Spleen (tissue), 13 donors: ENCODE measurements at places on chromosomes 3 and 15.
A peak's percentile ranks its signal among the peaks of the same experiment; 100 is the strongest.

- peak; percentile 74 for DNase-seq
Observed at GRCh38 chr3:192514754-192515663, 212.3 kb downstream of the FGF12 start.

DNA sequence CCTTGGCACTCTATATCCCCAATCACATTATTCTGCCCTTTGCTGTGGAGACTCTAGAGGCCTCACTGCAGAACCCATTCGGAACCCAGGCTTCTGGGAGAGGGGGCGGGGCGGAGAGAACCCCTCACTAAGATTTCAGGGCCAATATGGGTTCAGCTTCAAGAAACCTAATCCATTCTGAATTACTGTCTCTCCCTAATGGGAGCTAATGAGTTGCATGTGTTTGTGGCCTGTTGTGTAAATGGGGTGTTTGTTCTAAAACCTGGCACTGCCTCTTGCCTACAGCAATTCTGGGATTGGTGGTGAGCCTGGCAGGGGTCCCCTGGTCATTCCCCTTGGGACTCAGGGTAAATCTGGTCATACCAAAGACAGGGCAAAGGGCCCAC lies 605 bp upstream of the RASL12 start:
- DNase-seq = no peak

DNA sequence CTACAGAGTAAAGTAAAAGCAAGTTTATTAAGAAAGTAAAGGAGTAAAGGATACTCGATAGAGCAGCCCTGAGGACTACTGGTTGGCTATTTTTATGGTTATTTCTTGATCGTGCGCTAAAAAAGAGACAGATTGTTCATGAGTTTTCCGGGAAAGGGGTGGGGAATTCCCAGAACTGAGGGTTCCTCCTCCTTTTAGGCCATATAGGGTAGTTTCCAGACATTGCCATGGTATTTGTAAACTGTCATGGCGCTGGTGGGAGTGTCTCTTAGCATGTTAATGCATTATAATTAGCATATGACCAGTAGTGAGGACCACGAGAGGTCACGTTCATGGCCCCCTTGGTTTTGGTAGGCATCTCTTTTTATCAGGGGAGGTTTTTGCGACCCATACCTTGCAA lies 213.1 kb downstream of the OSBPL10 start:
- no peak for DNase-seq

DNA sequence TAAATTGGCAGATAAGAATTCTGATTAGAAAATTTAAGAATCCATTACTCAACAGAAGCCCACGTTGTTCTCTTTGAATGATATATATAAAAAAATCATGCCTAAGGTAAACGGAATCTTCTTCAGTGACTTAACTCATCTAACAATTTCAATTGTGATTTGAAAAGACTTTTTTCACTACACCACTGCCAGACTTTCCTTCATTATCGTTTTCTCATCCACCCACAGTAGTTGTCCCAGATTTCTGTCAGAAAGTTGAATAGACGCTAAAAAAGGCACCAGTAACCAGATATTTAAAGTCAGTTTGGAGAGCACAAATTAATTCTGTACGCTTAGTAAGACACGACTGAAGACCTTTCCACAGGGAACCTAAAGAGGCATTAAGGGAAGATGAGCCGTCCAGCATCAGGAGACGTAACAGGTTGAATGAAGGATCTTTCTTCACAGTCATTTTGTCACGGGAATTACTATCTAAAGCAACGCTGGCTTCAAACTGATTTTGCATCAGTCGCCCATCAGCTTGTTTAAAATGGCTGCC lies 1.3 kb downstream of the HIGD1A start:
- DNase-seq = no peak

DNA sequence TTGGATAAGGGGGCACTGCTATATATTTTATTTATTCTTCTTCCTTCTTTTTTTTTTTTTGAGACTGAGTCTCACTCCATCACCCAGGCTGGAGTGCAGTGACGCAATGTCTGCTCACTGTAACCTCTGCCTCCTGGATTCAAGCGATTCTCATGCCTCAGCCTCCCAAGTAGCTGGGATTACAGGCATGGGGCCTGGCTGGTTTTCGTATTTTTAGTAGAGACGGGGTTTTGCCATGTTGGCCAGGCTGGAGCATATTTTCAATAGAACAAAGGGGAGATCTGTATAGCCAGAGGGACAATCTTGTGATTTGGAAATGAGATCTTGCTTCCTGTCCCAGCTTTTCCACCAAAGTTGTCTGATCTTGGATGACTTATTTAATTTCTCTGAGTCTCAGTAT lies 133.1 kb upstream of the ABHD17C start:
- DNase-seq = no peak

DNA sequence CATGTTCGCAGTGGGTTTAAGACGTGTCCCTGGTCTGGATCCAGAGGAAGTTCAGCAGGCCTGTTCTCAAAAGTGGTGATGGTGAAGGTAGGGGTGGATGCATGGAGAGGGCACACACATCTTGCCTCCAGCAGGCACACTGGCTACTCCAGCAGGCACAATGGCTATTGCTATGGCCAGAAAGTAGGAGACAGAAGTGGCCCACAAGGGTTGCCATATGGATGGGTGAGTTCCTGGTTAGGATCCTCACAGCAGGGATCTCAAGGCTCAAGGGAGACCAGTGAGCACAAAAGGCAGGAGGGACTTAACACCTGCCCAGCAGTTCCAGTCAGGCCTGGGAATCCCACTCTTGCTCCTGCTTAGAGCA lies 107.9 kb downstream of the LRIG1 start:
- DNase-seq = no peak

DNA sequence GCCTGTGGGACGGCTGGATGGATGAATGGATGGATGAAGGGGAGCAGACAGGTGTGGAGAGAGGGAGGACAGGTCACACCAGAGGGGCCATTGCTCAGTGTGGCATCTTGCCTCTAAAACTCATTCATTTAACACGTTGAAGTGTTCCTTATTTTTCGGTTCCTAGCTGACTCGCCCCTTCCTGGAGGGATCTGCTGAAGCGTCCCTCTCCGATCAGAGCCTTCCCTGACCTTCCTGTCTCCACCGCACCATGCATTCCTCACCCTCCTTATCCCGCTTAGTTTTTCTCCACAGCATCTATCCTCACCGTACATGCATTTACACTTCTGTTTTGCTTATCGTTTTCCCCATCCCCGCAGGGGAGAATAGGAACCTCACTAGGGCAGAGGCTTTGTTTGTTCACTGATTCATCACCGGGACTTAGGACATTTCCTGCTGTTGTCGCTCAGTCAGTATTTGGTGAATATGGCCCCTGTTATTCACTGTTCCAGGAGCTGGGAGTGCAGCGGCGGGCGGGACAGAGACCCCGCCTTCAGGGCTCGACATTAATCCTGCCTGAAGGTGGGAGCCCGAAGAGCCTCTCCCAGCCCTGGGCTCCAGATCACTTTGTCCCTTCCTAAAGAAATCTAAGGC lies 32.0 kb downstream of the FOXL2 start:
- no peak for DNase-seq

GRCh38 chr15:59519329-59519728 lies 81.3 kb downstream of the FAM81A start:
- DNase-seq = no peak

DNA sequence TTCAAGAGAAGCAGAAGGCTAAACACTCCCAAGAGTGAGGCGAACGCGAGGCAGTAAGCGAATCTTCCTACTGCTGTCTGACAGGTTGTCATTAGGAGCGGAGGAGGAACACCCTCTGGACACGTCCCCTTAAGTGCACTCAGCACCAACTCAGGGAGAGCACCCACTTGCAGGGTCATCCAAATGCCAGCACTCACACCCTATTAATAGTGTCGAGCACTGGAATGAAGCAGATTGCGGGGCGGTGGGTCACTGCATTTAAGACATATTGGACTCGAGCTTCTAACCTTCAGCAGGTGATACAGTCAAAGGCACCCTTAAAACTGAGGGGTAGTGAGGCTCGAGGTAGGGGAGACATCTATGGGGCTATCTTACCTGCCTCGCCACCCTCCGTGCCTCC lies 28.7 kb downstream of the SH3BP5 start:
- DNase-seq = no peak

- no peak for DNase-seq
Observed at GRCh38 chr3:179369621-179370020, 22.1 kb downstream of the MFN1 start.

DNA sequence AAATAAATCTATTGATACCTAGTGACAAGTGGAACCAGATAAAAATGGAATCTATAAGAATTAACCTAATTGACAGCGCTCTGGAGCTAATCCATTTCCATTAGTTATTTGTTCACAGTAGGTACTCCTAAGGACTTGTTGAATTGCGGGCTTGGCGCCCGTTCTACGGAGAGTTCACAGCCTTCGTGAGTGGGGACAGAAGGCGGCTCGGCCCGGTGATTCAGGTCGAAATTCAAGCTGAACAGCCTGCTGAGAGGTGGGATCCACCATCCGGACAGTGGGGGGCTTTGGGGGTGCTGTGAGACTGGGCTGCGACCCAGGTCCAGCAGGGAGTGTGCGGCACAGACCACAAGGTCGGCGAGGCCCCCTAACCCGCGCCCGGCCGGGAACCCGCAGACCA lies 779 bp upstream of the CTNNB1 start:
- DNase-seq = no peak

DNA sequence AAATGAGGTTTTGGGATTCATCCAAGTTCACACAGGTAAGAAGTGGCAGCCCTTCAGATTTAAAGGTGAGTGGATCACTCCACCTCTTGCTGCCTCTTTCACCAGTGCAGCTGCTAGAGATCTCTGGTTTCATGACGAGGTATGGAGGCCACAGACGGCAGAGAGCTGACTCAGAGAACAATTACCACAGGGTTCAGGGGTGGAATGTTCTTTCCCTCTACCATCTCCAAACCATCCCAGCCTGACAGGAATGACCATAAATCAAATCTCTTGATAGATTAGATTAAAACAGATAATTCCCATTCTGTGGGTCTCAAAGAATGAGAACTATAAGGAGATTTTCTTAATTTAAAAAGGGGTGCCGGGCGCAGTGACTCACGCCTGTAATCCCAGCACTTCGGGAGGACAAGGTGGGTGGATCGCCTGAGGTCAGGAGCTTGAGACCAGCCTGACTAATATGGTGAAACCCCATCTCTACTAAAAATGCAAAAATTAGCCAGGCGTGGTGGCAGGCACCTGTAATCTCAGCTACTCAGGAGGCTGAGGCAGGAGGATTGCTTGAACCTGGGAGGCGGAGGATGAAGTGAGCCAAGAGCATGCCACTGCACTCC lies 174.2 kb upstream of the ATP11B start:
- DNase-seq = no peak

- no peak for DNase-seq
Observed at GRCh38 chr3:190972840-190973270, 110.4 kb upstream of the GMNC start.

DNA sequence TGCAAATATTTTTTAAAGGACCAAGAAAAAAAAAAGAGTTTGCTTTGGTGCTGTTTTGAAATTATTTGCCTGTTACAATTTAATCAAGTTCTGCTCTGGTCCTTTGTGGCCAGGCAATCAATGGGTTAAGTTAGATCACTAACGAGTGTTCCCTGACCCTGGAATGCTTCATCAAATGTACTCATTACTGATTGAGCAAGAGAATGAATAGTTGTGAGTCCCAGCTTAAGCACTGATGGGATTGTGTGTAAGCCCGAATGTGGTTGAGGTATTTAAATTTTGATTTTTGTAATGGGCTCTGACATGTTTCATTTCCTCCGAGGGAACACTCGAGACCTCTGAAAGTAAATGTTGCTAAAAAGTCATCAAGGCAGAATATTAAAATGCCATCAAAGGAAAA lies 699.1 kb downstream of the MCTP2 start:
- no peak for DNase-seq

DNA sequence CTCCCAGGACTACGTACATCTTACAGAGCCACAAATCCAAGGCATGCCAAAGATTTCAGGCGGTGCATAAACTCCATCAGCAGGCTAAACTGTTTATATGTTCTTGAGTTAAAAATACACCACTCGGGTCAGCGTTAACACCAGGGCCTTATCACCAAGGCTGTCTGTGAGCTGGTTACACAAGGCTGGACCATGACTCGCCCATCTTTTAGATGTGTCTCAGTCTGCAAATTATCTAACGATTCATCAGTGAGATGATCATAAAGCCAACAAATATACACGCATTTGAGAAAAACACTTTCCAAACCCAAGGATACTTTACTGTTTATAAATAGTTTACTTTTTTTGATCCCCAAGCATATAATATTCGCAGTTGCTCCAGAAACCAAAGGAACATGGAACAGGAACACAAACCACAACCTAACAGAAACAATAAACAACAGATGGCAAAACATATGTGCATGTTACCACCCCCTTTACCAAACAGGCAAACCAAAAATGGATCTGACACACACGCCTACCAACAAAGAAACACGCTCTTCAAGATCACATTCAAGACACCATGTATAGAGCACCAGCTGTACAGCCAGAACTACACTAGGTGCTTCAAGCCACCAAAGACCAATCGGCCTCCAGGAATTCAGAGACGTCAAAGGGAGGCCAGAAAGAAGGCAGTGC lies 15.4 kb downstream of the LRIG1 start:
- DNase-seq = no peak

DNA sequence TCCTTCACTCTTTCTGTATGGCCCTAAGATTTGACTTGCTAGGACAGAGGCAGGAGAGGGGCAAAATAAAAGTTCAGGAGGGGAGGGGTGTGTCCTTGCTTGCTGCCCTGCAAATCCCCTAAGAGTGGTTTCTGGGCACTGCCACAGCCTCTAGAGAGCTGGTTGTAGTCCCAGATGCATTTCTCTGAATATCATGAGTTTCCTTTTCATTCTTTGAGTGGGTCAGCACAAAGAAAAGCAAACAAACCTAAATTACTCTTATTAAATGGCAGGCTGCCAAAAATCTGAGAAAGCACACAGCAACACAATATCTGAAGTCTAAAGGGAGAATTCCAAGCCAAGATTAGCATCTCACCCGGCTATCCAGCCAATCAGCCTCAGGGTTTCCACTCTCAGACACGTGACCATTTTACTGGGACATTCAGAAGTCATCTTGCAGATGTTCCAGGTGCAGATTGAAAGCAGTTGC lies 919.3 kb downstream of the TUSC7 start:
- no peak for DNase-seq

DNA sequence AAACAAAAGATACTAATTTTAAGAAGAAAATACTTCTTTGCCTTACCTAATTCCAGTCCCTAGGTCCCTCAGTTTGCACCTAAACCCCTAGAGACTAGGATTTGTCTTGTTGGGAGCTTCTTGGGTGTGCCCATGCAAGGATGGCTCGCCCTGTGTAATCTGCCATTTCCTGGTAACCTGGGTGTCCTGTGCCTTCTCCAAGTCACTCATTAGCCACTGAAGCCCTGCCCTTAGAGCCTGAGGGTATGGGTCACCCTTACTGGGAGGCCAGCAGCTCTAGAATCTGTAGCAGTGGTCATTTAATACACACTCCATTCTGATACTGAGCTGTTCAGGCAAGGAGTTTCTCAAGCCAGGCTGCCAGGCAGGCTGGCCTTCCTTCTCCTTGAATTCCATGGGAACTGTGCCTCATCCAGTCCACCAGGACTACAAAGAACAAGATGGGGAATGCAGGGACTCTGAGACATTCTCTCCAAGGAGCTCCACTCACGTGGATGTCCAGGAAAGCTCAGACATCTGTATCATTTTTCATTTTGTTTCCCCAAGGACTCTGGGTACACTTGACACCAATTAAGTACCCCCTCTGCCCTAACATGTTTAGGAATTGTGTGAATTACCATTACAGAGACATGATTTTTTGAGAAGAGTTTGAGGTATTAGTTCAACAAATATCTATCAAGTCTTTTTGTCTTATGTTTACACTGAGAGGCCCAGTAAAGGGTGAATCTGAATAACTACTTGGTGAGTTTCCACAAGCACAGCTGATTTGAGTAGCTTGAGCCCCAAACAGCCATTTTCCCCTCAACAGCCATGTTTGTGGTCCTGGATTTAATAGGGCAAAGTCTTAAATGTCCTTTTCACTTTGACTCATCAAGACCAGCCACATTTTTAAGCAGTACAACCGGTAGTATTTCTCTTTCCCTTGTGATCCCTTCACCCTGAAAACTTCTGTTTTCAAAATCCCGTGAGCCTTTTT lies 52.6 kb downstream of the ARNT2 start:
- no peak for DNase-seq
